ENCODE measurements at places on chromosomes 12 and 14.
A peak's percentile ranks its signal among the peaks of the same experiment; 100 is the strongest.

GRCh38 chr14:56005191-56006053 is 112.8 kb upstream of the PELI2 start:
- peak; percentile 86 for DNase-seq

- no peak for DNase-seq
These were observed 324.0 kb downstream of the PRKD1 start for GRCh38 chr14:29603696-29604095.

DNA sequence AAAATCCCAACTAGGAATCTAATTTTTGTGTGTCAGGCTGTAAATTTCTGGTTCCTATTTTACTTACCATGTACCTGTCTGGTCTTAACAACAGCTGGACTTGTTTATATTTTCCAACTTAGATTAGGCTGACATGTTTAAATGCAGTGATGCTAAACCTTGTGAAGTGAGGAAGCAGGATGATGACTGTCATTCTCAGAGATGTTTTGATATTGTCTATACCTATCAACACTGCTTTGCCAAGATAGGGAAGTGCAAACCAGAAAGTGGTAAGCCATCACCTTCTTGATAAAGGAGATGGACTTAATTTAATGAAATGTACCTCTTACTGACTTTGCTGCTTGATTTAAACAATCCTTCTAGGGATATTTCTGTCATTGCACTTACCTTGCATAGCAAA is 2.1 kb downstream of the BICD1 start:
- no peak for DNase-seq

- DNase-seq = no peak
These were observed 33.0 kb downstream of the EMP1 start for GRCh38 chr12:13229504-13229903.

- no peak for DNase-seq
These were observed 48.6 kb downstream of the DRAM1 start for GRCh38 chr12:101925935-101926334.

DNA sequence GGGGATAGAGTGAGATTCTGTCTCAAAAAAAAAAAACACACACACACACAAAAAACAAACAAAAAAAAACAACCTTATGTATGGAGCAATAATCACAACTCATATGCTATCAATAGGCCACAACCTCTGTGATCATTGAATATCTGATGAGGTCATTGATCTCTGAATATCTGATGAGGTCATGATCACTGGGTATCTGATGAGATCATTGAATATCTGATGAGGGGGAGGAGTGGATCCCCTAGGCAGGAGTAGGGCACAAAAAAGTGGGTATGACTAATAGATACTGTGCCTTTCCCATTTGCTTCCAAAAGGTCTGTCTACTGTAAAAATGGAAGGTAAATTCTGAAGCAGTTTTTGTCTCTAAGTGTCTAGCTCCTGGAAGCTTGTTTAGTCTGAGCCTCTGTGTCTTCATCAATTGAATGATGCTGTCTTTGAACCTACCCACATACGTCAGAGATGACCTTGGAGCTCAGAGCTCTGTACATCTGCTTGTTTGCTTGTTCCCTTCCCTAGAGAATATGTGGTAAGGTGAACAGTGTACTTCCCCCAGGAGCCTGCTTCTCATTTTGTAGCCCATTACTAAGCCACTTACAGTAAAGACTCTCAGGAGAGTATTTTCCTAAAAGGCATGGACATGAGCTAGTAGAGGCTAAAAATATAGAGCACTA is 13.6 kb downstream of the PAH start:
- no peak for DNase-seq
